ENCODE measurements at places on chromosomes 12 and 14. TPM values are rescaled to one million over a fixed set of nuclear protein-coding genes. Genes with fewer than 3 reads are reported as not detected.

The P2RX7 gene
- 2.2 TPM for total RNA-seq

The FITM1 gene
- total RNA-seq, result 0.13 TPM

The KCNA5 gene
- not detected for total RNA-seq

The HAL gene
- total RNA-seq, result 0.19 TPM

The NUAK1 gene
- 3.2 TPM for total RNA-seq

The FKBP11 gene
- 15.9 TPM for total RNA-seq

The C1S gene
- total RNA-seq, result 215 TPM

The KLHL33 gene
- total RNA-seq, result 0.13 TPM

The OR4E2 gene
- total RNA-seq, result not detected

The GPX2 gene
- 0.12 TPM for total RNA-seq
